ENCODE measurements at places on chromosomes 3 and 15. TPM values are rescaled to one million over a fixed set of nuclear protein-coding genes. Genes with fewer than 3 reads are reported as not detected.

COMMD2 gene
- 126 TPM for total RNA-seq

TTC21A gene
- 2.5 TPM for total RNA-seq

SLC15A2 gene
- 10.0 TPM for total RNA-seq

DNA sequence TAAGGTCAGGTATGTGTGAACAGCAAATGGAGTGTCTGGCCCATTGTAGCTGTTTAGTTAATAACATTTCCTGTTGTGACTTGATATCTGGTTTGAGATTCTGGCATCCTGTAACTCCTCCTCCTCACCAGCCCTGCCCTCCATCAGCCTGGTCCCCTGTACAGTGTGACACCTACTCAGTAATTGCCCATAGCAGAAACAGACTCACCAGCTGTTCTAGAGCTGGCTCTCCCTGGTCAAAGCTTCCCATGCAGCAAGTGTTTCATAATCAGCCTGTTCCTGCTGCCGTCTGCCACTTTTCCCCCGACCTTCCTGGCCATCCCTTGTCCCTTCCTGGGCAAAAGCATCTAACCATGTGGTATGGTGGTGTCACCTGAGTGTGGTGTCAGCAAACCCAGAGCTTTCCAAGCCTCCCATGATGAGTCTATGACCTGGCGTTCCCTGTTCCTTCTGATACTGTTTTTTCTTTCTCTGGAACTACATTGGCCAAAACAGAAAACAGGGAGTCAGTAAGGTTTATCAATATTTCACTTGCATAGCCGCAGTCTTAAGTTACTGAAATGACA lies 55.4 kb downstream of the B3GALNT1 start:
- no peak for DNase-seq

- DNase-seq: no peak
Observed at GRCh38 chr3:149245738-149246451, 24.3 kb upstream of the CP start.

DNA sequence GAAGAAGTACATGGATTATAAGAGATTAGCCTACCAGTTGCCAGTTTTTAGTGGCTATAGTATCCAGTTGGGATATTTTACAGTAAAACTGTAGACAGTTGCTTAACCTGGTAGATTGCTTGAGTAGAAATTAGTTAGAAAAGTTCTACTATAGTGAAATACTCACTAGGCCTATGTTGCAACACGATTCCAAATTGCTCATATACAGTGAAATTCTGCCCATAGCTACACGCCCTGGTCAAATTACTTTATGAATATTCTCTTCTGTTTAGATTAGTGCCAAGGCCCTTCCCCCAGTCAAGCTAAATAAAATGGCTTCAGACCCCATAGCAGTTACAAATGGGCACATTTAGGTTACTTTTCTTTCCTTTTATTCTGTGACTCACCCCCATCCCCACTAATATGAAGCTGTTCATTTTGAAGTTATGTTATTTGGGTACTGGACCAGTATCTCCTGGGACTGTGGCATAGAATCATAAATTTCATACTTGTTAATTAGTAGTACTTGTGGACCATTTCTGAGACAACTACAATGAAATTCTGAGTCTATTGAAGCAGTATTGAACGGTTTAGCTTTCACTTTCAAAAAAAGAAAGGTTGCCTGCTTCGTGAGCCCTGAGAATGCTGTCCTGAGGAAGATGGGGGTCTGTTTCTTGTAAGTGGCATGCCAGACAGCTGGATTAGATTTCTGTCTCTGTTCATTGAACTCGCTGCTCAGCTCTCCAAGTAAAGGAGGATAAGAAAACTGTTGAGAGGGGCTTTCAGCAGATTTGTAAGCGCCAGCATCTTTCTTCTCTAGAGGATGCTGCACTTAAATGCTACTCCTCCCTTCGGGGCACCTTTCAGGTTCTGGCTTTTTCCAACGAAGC lies 65.8 kb upstream of the CFAP20DC start:
- no peak for DNase-seq

DNA sequence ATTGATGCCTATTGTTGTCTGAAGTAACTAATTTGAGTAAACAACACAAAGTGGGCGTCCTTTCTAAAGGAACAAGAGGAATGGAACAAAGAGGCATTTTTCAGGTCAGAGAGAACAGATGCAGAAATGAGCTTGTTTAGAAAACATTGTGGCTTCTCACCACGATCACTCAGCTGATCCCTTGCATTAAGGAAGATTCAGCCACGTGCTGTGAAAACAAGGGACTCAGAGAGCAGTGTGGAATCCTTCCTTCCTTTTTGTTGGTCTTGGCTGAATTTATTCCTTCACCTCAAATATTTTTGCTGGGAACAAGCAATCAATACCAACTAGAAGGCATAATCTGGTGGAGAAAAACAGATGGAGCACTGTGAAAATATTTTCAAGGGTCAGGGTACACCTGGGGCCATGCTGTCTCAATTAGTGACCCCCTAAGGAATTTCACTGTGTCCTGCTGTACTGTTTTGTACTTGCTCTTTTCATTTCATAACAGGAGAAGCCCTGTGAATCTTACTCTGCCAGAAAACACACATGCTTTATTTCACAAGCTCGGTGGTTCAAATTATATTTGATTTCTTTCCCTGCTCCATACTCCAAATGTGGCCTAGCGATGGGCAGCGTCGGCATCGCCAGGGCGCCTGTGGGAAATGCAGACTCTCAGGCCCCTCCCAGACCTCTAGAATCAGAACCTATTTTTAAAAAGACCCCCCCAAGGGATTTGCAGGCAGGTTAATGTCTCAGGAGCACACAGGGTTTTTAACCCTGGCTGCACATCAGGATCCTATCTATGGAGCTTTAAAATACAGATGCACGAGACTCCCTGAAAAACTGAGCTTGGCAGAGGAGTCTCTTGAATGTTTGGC lies 11.6 kb upstream of the SLC6A20 start:
- DNase-seq: no peak

DNA sequence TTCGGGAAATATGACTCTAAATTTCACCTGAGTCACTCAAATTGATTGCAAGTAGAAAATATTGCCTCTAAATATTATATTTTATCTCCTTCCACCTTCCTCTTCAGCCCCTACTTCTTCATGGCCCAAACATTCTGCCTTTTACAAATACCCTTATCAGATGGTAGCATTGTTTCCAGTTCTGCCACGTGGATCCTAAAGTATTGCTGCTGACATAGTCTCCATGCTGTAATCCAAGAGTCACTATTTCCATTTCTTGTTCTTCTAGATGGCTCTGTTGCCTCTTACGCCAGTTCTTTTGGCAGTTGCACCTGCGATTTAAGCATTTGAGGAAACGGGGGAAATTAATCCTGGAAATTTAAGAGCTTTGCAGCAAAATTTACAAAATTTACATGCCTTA lies 13.6 kb downstream of the LMOD3 start:
- DNase-seq: no peak

DNA sequence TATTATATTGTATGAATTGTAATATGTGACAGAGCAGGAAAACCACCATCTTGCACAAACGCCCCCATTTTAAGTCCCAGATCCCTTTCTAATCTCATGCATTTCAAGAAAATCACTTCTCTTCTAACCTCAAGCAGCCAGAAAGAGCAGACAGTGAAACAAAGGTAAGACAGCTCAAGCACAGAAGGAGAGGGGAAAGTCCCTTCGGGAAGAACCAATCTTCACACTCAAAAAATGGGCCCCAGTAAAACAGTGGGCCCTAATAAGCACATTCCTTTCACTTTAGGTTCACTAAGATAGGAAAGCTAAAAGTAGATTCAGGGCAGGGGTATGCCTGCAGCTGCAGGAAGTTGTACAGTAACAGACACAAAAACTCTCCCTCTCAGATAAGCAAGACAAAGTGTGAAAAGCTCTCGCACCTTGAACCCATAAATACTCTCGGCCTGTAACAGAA lies 1268.7 kb downstream of the SI start:
- no peak for DNase-seq

DNA sequence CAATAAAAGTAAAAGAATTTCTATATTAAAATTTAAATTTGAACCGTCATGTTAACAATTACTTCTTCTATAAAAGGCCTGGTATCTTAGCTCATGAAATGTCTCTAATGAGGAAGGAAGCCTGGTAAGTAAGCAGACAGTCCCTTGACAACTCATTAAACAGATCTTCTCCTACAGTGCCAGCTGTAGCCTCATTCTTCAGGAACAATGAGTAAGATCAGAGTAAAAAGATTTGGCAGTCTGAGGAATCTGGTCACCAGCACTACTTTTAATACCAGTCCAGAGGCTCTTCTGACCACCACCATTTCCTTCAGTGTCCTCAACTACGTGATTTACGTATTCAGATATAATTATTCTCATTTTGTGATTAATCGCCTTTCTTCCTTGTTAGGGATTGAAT lies 955.0 kb upstream of the ALCAM start:
- DNase-seq: no peak

Measured in occipital lobe (tissue), 3 donors.